Fibroblast of villous mesenchyme (primary cell): ENCODE measurements at places on chromosomes 4 and X.

GRCh38 chrX:30812326-30812725 lies 76.7 kb downstream of the TAB3 start:
- no peak for DNase-seq

- peak; percentile 80 for DNase-seq
These were observed 133.2 kb downstream of the ARHGAP6 start for GRCh38 chrX:11532291-11533078.

DNA sequence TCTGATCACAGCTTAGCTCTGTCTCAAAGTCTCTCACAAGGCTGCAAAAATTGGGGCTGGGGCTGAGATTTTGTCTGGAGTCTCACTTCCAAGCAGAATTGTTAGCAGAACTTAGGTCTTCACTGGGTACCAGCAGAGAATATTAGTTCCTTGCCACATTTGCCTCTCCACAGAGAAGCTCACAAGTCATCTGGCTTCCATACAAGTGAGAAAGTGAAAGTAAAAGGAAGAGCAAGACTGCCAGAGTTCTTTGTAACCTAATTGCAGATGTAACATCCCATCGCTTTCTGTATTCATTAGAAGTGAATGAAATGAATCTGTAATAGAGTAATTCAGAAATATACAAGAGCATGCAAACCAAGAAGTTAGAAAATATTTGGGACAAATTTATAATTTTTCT lies 624.1 kb upstream of the GNPDA2 start:
- DNase-seq = peak; percentile 9

DNA sequence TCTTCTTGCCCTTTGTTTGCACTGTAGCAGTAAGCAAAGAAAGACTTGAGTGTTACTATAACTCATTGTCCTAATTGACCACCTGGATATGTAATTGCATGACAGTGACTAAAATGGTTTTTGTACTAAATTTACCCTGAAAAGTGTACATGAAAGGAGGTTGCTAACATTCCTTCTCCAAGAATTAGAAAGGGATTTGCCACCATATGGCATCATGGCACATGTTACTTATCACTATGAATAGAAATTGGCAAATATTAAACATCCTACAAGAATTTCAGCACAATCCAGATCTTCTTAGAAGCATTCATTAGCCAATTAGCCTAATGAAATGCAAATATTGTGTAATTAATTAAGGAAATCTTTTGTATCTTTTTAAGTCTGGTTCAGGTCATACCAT lies 834.2 kb downstream of the STPG2 start:
- no peak for DNase-seq

- DNase-seq = peak; percentile 80
These were observed 3.4 kb downstream of the WFS1 start for GRCh38 chr4:6272863-6273660.

- no peak for DNase-seq
These were observed 239.2 kb downstream of the ARHGAP10 start for GRCh38 chr4:147971116-147971515.

- DNase-seq = peak; percentile 74
These were observed 17.4 kb upstream of the AFAP1 start for GRCh38 chr4:7956934-7957656.

DNA sequence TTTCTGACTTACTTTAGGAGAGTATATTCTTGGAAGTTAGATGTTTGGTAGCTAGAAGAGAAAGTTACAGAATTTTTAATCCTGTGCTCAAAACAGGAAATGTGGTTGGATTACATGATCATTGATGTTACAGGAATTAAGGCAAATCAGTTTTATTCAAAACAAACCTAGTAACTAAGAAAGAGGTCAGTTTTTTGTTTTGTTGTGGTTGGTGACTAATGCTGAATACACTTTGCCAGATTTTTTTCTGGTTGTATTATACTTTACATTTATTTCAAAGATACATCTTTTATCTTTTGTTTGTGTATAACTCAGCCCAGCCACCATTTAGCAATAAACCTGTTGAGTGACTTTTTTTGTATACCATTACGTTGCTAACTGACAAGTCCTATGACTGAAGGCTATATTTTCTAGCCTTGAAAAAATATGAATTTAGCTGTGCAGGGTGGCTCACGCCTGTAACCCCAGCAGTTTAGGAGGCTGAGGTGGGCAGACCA lies 116.7 kb downstream of the KLHL8 start:
- DNase-seq = peak; percentile 75

DNA sequence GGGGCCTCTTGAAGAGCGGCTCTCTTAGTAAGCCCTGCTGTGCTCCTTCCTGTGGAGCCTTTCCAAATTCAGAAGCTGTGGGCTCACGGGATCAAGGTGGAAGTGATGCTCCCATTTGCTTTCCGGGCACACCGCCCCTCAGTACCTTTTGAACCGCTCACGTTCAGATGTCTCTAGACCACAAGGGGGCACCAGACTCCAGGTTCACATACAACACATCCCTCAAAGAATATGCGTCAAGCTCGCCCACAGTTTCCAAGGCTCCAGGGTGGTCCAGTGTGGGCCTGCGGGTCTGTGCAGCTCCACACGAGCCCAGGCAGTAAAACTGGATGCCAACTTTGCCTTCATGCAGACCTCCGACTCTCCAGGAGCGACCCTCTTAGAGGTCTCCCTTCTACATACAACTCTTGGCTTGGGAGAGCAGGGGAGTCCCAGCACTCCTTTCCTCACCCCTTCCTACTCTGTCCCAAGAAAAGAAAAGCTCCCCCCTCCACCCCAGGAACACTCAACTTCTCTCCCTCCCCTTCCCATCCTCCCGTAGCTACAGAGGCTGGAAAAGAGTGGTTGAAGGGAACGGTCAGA lies 11.0 kb downstream of the SUPT20HL1 start:
- peak; percentile 56 for DNase-seq

GRCh38 chrX:148380650-148381561 lies 119.5 kb upstream of the AFF2 start:
- no peak for DNase-seq
